NCI-H1048 (cell line): ENCODE measurements at places on chromosomes 11 and 22.

- DNase-seq = no peak
Measured at GRCh38 chr11:64245401-64245796, 1.3 kb downstream of the PPP1R14B start.

DNA sequence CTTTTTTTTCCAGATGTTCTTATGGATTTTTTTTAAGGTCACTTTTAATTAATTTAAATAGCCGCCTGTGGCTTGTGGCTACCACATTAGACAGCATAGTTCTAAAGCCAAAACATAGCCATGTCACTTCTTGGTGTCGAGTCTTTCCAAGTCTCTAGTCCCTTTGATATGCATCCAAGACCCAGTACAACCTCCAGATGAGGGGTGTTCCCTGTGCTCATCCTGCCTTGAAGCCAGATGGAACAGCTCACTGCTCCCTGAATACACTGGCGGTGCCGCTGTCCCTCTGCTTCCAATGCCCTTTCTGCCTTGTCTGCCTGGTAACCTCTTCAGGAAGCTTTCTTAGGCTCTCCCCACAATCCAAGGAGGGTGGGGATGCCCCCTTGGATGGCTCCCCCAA lies 338.0 kb downstream of the TENM4 start:
- no peak for DNase-seq

DNA sequence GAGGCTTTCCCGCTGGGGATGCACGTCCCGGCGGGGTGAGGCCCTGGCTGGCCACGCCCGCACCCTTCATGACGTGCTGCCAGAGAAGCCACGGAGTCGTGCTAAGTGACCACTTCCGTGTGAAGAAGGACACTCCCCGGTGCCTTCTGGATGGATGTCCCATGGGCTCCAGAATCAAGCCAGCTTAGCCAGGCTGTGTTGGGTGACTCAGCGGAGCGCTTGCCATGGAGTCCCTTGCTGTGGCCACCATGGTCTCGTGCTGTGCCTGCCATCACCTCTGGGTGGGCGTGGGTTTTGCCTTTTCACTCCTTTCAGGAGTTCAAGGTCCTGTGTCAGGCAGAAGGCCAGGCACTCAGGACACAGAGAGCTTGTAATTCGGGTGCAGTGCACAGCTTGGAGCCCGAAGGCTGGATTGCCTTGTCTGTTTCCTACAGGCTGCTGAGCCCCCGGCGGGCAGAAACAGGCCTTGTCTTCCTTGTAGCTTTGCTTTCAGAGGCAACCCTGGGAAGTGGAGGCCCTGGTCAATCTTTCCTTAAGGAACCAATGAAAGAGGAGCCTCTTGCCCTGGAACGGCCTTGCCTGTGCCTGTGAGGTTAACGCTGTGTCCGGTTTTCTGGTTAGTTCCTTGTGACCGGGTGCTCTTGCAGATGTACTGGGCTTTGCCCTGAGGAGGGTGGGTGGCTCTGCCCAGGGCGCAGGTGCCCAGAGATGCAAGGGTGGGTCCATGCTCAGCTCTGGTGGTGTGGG lies 268.6 kb downstream of the TBC1D22A start:
- no peak for DNase-seq

DNA sequence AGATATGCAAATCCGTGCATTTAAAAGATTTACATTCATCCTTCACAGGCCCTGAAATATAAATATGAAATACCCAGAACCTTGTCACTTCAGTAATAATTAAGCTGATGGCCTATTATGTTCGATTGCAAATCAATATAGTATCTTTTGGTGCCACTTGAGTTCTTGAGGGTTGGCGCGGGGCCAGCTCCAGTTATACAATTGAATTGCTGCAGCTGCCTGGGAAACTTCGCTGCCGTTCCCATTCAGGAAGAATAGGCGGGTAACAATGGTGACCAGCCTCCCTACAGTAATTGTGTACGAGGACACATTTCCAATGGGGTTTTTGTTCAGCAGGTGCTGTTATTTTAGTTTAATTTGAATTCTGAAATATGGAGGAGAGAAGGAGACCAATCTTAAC lies 451.2 kb downstream of the INSC start:
- DNase-seq = no peak

GRCh38 chr11:636511-637332 lies at the start of gene DRD4:
TSS of gene DRD4 (plus strand) at chr11:637269. CDS start at chr11:637305, 36 bp downstream.
- no peak for DNase-seq

DNA sequence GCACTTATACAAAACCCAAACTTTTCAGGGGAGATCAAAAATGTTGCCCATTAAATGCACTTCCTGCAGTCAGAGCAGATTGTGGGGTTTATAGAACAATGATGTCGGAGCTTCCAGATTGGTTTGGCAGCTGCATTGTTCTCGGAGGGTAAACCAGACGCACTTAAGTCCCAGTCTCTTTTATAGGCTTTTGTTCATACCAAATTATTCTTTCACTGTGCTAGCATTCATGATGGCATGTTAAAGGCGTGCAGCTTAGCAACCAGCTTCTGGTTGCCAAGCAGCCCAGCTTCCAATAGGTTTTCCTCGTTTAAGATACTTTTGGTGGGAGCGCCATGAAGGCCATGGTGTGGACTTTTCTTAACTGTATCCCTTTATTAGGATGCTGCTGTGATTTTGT lies 40.9 kb downstream of the ZC3H12C start:
- DNase-seq = no peak

GRCh38 chr11:27596802-27597201 lies 90.2 kb upstream of the LIN7C start:
- DNase-seq = no peak

- DNase-seq = no peak
Measured at GRCh38 chr11:58004664-58005063, 19.0 kb upstream of the OR9Q1 start.
